ENCODE measurements at places on chromosomes 7 and 10.
A peak's percentile ranks its signal among the peaks of the same experiment; 100 is the strongest.

DNA sequence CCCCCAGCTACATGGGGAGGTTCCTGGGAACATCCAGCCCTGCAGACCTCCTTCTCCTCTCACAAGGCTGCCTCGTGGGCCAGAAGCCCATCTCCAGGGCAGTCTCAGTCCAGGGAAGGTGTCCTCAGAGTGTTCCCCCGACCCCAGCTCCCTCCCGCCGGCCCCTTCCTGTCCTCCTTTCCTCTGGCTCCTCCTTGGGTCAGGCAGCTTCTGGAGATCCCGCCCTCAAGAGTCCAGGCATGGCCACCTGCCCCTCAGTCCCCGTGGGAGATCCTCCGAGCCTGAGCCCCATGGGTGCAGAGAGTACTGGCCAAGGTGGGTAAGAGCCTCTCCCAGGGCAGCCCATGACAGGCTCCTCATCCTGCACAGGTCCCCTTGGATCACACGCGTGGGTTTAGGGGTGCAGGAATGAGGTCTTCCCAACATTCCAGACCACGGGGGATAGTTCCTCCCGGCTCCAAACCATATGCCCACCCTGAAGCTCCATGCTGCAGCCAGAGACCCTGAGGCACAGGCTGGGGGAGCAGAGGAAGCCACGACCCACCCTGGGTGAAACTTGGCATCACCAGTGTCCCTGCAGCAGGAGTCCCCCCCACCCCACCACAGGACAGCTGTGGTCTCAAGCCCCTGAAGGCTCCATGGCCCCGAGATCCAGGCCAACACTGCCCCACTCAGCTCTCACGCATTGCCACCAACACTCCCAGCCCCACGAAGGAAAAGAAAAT is 65.5 kb downstream of the OAT start:
- no peak for DNase-seq

GRCh38 chr7:45920502-45921380 is at the start of gene IGFBP3:
Gene IGFBP3 (minus strand): TSS chr7:45921272. CDS start chr7:45921140, 132 bp downstream.
- peak; percentile 21 for DNase-seq

GRCh38 chr7:92639213-92639896 is 49.2 kb upstream of the FAM133B start:
- DNase-seq = no peak

DNA sequence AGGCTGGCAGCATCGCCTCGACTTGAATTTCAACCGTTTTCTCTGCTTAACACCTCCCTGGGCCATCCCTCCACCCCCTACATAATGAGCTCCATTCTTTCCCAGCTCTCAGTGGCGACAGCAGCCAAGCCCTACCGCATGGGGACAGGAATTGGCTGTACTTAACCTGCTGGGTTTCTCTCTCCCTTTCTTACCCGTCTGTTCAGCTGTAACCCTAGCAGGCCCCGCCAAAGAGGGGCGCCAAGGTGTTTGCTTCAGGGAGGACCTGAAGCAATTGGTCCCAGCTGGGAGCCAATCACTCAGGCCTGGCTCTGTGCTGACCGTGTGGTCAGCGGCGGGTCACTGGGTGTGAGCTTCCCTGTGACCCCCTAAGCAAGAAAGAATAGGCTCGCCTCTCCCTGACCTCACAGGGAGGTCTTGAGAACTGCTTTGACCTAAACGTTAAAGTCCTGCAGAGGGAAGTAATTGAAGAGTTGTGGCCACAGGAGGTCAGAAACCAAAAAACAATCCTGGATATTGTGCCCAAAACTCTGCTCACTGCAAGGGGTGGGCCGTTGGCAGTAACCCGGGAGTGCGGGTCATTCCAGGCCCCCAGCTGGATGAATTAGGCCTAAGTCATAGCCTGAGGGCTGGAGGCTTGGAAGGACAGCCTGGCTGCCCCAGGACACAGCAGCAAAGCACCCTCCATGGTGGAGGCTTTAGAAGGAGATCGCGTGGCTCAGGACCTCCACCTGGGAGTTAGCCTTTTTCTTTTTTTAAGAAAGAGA is 114.6 kb downstream of the ITIH5 start:
- no peak for DNase-seq

DNA sequence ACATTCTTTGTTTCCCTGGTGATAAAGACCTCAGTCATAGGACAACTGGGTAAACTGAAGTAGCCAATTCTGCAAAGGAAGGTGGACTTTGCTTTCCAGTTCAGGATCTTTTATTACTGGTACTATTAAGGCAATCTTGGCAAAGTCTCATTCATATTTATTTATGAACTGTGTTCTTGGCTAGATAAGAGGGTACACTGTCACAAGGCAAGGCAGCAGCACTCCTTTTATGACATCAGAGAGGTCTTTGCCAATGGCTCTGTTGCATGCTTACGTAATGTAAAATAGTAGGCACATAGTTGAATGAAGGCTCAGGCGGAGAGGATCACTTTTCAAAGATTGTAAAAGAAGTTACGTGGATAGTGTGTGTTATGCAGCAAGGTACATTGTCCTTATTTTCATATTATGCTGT is 63.7 kb upstream of the PDK4 start:
- DNase-seq = no peak

DNA sequence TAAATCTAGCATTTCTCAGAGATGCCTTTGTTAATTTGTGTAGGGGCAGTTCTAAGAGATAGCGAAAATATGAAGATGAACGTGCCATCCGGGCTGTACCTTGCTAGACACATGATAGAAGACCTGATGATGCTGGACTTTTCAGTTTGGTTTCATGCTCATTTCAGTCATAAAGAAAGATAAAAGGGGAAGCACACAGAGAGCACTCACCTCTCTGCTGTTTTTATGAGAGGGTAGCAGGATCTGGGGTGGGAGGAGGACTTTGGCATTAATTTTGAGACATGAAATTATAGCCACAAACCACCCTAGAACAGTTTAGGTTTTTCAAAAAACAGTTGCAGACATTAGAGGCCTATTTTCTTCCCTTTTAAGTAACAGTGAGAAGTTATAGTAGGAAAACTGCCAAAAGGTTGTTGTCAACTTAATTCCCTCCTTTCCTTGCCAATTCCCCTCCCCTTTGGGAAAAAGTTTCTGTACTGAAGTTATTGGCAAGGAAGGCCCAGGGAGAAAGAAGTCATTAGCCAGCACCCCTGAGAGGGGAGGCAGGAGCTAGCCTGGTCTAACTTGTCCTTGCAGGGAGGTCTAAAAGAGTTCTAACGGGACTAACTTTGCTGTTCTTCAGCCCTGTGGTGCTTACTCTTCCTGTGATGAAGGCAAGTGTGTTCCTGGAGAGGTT is 2.6 kb downstream of the ST7 start:
- DNase-seq = no peak

DNA sequence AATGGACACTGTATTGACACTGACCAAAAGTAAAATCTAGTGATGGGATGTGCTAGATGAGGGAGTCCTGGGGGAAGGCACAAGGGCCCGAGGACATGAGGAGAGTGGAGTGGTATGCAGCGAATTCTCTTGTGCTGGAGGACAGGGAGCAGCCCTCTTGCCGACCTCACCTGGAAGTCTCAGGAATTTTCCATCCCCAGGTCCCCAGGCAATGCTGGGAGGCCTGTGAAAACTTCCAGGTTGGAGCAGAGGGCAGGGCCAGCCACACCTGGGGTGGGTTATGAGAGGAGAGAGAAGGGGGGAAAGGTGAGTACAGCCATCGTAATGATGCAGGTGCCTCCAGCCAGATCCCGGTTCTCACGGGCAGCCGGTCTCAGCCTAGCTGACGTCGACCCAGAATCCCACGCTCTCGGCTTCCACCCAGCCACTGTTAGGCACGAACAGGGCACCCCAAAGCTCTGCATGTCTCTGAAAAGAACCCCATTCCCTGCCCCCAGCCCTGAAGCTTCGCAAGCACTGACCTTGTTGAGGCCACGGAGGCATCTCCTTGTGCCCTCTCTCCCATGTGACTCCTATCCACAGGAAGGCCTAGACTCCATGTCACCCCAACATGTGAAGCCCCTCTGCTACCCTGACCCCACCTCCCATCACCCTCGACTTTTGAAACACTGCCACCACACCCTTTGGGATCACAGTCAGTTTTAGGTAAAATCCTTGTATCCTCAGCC is 239.7 kb upstream of the MYO3A start:
- no peak for DNase-seq

- DNase-seq = no peak
These were observed 154.6 kb upstream of the RHEB start for GRCh38 chr7:151674161-151674920.

DNA sequence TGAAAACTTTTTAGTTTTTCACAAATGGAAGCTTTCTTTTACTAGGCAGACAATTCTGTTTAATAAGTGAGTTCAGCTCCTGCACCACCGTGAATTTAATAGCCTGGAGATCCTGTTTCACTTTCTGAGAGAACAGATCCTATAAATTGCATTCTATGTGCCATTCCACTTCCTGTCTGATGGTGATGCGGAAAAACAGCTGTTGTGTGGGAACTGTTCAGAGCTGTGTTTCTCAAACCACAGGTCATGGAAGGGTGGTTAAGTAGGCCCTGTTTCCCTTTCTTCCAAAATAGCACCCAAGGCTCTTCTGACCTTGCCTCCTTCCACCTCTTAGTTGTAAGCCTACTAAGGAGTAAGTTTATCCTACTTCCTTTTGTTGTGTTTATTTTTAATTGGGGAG is 97.2 kb upstream of the DKK1 start:
- DNase-seq = no peak

DNA sequence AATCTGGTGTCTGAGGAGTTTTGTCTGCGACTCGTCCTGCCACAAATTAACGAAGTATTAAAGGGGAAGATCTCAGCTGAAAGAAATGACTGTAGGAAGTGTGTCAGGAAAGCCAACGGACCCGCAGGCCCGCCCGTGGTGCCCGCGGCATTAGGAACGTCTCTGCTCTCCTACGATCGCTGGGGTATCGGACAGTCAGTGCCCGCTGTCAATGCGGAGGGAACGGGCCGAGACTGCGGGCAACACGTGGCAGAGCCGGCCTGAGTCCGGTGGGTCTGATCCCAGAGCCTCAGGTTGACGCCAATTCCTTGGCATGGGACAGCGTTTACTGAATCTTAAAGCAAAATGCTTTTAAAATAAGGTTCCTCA is 128.7 kb downstream of the KBTBD2 start:
- no peak for DNase-seq

- DNase-seq = no peak
These were observed 2.9 kb downstream of the CTBP2 start for GRCh38 chr10:125157505-125157904.

- no peak for DNase-seq
These were observed 68.9 kb downstream of the MGAM2 start for GRCh38 chr7:142180426-142180825.

- DNase-seq = no peak
These were observed 86.5 kb downstream of the PLXNA4 start for GRCh38 chr7:132489776-132490237.

DNA sequence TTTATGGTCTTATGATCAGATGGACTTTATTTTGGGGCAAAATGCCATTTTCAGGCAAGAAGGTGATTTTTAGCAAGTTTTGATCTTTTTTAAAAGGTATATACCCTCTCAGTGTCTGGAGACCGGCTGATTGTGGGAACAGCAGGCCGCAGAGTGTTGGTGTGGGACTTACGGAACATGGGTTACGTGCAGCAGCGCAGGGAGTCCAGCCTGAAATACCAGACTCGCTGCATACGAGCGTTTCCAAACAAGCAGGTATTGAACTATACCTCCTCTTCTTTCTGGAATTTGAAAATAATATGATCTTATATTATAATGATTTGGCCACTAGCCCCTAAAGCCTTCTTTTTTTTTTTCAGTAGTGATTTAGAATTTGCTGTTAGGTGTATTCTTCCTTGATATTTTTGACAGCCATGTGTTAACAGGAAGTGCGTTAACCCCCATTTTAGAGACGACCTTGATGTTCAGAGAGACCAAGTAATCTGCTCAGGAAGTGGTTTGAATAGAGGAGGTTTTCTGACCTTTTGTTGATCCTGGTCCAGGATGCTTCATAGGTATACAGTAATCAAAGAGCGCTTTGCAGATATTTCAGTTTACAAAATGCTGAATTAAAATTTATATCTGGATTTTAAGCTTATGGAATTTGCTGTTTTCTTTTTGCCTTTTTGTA is 6.2 kb downstream of the BUB3 start:
- DNase-seq = no peak

GRCh38 chr7:69363136-69363535 is 235.1 kb upstream of the AUTS2 start:
- DNase-seq = no peak

DNA sequence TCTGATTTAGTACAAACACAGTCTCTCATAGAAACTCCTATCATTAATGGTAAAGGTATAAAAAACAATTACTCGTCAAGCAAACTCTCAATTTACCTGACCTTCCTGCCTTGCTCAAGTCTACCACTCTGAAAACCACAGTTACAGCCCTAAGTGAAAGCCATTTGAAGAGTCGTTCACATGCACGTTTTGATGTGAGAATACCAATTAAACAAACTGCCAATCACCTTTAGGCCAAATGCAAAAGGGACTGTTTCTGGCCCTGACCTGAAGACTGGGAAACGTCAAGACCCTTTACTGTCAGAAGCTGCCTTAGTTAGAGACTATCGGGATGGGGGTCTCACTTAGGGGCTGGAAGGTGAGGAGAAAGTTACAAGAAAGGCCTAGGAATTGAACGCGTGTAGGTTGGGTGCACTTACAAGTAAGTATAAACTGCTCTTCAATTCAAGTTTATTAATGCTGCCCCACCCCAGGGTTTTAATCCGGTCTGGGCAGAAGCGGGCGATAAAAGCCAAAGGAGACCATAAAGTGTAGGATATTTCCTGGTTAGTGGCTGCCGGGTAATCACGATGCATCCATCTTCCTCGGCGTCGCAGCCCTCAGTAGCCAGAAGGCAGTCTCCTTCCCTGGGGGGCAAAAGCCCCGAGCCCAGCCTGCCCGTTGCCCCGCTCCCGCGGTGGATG is 935 bp downstream of the TM9SF3 start:
- DNase-seq = no peak

DNA sequence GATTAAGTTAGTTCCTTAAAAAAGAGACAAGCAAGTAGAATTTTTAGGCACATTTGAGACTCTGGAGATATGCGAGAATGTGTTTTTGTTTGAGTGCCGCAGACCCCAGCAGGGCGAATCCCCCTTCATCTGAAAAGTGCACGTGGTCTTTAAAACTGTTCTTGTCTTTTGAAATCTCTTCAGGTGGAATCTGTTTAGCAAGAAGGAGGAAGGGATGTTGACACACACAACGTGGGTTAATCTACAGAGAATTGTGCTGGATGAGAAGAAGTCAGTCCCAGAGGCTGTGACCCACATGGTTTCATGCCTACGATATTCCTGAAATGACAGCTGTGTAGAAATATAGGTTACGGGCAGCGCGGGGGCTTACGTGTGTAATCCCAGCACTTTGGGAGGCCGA is 27.1 kb upstream of the ZFAND2A start:
- no peak for DNase-seq

Measured in NCI-H1930 (cell line).